OCI-LY7 (cell line): ENCODE measurements at places on chromosomes 4 and X.

- no peak for DNase-seq
Measured at GRCh38 chr4:90833706-90834105, 706.5 kb downstream of the CCSER1 start.

- no peak for DNase-seq
Measured at GRCh38 chr4:34372815-34373214, 1871.5 kb downstream of the ARAP2 start.

DNA sequence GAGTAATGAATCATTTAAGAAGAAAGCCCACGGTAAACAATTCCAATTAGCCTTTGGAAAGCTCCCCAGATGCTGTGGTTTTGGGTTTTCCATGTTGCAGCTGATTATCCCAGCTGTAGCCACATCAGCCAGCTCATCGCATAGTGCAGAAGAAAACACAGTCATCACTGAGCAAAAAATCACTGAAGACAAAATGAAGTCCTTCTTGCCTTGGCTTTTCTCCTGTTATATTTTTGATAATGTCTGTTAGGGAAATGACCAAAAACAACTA is 193.0 kb upstream of the C1QTNF7 start:
- DNase-seq, result no peak

DNA sequence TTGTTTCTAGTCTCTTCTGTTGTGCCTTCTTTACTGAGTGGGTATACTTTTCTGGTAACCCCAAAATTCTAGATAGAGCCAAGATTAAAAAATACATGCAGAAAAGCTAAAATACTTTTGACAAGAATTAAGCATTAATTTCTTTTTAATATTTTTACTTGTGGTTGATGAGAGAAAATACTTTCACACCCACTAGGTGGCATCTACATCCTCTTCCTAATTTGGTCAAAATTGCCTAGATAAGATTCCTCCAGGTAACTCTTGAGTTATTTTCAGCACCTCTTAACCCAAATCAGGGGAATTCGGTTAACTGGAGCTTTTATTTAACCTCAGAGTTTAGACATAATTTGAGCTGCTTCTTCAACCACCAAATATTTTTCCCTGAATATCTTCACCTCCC is 28.4 kb upstream of the COX7B2 start:
- no peak for DNase-seq

GRCh38 chr4:44438687-44439086 is 9.9 kb downstream of the KCTD8 start:
- DNase-seq, result no peak
